ENCODE measurements at places on chromosomes 11 and 22.

GRCh38 chr11:121794671-121795141 lies 321.3 kb downstream of the BLID start:
- no peak for DNase-seq

DNA sequence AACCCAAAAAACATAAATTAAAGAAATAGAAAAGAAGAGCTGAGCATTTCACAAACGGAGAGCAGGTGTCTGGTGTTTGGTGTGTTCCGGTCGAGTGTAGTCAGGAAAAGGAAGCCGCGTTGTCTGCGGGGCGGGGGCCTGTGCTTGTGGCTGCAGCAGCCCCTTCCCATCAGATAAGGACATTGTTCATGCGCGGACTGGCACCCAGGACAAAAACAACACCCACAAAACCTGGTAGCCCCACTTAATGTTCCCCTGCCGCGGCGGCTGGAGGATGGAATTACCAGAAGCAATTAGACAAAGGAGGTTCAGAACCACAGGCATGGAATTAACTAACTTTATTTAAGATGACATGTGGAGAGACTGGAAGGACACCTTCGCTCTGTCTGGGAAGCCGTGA lies 29.9 kb downstream of the KRTAP5-5 start:
- no peak for DNase-seq

GRCh38 chr22:25420925-25421904 lies 143.3 kb upstream of the GRK3 start:
- DNase-seq: no peak

- no peak for DNase-seq
Measured at GRCh38 chr22:38925571-38926041, 31.8 kb upstream of the APOBEC3A start.

DNA sequence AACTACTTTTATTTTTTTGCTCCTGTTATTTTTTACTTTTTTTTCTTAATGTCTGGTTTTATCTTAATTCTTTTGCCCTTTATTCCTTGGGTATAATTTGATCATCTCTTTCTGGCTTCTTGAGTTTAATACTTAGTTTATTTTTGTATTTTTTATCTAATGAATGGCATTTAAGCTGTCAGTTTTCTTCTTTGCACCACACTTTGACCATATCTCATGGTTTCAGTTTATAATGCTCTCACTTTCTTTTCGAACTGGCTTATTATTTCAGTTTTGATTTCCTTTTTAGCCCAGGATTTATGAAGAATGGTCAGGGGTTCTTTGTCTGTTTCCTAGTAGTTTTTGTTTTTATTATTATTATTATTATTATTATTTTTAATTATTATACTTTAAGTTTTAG lies 48.3 kb downstream of the QSER1 start:
- DNase-seq: no peak

GRCh38 chr11:65133724-65134123 lies 595 bp downstream of the SYVN1 start:
- peak; percentile 13 for DNase-seq

GRCh38 chr11:34997952-34998528 lies 81.6 kb downstream of the PDHX start:
- DNase-seq: no peak

DNA sequence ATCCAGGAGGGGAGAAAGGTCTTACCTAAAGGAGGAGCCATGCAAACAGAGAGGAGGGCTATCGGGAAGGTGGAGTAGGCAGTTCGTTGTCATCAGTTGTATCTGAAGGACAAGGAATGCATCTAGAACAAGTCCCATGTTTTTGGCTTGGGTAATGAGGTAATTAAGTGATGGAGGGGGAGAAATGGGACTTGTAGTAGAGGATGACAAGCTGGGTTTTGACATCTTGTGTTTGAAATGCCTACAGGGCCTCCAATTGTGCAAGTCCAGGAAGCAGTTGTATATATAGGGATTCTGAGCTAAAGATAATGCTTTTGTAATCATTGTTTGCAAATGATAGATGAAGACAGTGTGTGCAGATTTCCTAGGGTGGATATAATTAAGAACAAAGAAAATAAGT lies 622.8 kb downstream of the NTM start:
- no peak for DNase-seq

DNA sequence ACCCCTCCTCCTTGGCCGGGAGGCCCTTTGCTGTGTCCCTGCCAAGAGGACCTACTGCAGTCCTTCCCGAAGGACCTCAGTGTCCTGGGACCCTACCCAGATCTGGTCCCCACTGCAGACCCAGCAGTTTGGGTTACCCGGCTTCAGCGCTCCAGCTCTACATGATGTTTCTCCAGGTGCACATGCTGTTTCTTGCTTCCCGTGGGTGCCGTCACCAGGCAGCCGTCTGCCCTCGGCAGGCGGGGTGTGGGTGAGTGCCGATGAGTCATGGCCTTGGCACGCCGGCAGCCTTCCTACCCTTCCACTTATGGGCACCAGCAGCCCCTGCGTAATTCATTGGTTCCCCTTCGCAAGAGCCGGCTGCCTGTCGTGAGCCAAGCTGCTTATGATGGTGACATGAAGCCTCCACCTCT lies 101.8 kb downstream of the BCR start:
- no peak for DNase-seq

- DNase-seq: no peak
Measured at GRCh38 chr11:120195601-120196320, 15.1 kb upstream of the OAF start.

GRCh38 chr22:19800761-19801244 lies 40.2 kb downstream of the TBX1 start:
- DNase-seq: no peak

- DNase-seq: no peak
Measured at GRCh38 chr11:48096588-48097525, 116.5 kb downstream of the PTPRJ start.

- DNase-seq: no peak
Measured at GRCh38 chr11:107413352-107413751, 44.3 kb downstream of the CWF19L2 start.

- DNase-seq: no peak
Measured at GRCh38 chr22:38984224-38984623, 2.1 kb downstream of the APOBEC3B start.

DNA sequence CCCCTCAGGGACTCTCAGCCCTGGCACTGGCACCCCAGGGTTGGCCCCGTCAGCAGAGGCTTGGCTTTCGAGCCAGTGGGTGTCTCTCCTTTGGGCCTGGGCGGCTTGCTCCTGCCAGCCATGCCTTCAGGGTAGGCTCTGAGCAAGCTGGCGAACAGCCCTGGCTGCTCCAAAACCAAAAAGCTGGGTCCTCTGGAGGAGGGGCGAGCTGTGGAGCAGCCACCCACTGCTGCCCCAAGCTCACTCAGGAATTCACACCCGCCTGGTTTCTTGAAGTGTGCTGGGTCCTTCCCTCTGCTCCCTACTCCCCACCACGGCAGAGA lies 6.2 kb downstream of the YDJC start:
- DNase-seq: no peak

DNA sequence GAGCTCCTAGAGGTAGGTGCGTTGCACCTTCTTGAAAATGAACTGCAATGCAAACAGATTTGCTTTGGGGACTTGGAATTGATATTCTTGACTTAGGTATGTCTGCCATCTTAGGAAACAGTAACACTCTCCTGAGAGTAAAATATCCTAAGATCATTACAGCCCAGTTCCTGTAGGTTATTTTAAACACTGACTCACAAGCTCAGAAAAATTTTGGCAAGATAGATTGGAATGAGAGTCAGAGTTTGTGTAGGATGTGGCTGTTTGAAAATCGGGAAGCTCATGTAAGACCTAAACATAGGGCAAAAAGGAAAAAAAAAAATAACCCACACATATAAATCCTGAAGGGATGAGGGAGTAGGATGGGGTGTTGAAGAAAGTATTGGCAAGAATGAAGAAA lies 377.0 kb upstream of the LRRC4C start:
- DNase-seq: no peak

DNA sequence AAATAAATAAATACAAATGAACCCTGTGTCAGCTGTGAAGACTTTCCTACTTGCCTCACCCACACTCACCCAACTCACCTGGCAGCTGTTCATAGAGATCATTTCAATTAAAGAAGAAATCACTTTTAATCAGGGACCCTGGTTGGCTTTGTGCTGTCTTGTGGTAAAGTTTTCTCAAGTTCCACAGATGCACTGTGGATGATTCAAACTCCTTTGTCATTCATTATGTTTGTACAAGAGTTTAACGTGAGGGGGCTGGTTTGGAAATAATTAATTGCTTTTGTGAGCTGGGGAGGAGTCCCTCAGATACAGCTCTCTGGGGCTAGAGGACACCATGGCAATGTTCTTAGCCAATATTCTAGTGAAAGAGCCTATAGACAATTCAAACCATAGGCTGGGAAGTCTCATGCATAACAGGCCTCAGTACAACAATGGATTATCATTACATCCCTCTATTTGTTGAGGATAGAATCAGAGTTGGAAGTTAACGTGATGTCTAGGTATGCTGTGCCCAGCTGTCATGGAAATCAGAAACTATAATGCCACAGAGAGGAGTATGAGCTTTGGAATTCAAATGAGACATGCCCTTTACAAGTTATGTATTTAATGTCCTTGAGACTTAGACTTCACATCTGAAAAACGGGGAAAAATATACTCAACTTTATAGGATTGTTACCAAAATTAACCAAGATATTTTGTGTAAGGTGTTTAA lies 698.5 kb downstream of the KCNA4 start:
- DNase-seq: no peak

DNA sequence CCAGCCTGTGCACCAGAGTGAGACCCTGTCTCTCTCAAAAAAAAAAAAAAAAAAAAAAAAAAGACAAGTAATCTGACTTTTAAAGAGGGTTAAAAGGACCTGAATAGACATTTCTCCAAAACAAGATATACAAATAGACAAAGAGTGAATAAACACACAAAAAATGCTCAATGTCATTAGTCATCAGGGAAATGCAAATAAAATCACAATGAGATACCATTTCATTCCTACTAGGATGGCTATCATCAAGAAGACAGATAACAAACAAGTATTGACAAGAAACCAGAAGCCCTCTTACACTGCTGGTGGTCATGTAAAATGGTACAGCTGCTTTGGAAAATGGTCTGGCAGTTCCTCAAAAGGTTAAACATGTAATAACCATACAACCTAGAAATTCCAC lies 4.1 kb downstream of the RIC3 start:
- DNase-seq: no peak

- peak; percentile 77 for DNase-seq
Measured at GRCh38 chr22:31347251-31348008, 1.3 kb upstream of the PATZ1 start.

GRCh38 chr11:73034777-73035176 lies 107.3 kb downstream of the FCHSD2 start:
- DNase-seq: no peak

DNA sequence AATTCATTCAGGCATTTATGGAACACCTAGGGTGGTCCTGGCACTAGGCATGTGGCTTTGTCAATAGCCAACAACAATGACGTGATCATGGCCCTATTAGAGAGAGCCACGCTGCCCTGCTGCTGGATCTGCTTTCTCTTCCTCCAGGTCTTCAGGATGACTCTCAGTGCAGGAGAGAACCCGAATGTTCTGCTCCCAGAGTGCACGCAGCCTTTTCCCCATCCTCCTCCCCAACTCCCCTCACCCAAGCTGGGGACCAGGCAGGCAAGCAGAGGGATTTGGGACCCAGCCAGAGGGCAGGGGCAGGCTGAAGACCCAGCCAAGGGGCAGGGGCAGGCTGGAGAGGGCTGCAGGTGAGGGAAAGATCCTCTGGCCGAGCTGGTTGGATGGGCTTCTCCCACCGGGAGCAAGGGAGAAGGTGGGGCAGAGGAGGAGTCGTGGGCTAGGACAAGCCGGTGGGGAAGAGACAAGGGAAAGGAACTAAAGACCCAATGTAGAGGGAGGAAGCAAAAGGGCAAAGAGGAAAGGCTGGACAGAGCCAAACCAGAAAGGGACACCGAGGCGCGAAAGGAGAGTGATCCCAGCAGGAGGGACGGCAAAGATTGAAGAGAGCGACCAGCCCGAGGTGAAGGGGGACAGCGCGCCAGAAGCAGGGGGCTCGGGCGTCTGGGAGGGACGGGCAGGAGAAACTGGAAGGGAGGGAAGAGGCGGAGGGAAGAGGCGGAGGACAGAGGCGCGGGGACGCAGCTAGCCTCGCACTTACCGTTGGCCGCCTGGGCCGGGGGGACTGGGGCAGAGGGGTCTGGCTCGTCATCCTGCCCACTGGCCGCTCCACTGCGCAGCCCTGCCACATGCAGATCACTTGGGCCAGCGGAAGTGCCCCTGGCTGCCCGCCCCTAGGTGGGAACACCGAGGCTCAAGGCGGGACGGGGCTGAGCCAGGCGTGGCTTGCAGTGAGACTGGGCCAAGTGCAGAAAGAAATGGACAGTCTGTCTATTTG lies at the start of gene KCTD14:
TSS of gene KCTD14 (minus strand) at position 880 of the 1,000 bp plus-strand sequence. CDS start at position 853, 27 bp downstream.
- no peak for DNase-seq

- DNase-seq: peak; percentile 35
Measured at GRCh38 chr22:38305471-38306448, 11.5 kb downstream of the CSNK1E start.

DNA sequence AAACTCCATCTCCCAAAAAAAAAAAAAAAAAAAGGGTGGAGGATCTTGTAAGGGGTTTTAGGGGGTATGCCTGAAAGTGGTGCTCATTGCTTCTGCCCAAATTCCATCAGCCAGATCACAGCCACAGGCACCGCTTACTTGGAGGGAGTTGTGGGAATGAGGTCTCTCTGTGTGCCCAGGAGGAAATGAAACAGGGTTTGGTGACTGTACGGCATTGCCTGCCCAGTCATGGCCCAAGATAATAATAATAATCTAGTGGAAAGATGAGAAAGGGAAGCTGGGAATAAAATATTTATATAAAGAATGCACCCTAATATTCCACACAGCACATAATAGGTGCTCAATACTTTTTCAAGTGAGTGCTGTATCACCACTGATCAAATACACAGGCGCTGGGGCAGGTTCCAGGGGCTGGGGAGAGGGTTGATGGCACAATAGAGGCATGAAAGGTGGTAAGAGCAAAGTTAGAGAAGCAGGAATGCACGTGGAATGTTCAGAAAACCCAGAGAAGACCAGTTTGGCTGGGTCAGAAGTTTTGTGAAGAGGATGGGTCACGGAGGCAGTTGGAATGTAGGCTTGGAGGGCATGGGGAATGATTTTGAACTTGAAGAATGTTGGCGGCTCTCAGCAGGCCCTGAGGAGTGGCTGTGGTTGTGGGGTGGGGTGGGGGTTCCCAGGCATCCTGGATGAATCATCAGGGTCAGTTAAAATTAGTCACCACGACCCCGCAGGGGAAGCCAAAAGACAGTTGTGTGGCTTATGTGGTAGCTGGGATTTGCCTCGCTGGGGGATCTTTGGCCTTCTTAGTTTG lies 12.5 kb upstream of the MB start:
- DNase-seq: peak; percentile 76

DNA sequence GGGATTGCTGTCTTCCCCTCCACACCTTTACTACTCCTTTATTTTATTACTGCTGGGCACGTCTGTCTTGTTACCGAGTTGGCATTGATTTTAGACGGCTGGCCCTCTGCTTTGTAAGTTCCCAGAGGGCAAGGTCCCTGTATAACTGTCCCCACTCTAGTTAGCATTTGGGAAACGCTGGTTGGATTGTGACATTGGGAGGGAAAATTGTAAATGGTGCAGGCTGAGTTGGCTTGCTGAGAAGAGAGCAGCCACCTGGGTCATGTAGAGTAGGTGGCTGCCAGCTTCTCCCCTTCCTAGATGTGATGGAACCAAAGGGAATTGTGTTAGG lies 1.7 kb downstream of the TAB1 start:
- no peak for DNase-seq

Data from stimulated activated naive CD8-positive, alpha-beta T cell treated with anti-CD3 and anti-CD28 coated beads, Interleukin-15, Interleukin-2, amounts not matched to agents 100 U/mL and 50 U/mL, for 24 hours (primary cell).